ENCODE measurements at places on chromosomes 3 and 15.

DNA sequence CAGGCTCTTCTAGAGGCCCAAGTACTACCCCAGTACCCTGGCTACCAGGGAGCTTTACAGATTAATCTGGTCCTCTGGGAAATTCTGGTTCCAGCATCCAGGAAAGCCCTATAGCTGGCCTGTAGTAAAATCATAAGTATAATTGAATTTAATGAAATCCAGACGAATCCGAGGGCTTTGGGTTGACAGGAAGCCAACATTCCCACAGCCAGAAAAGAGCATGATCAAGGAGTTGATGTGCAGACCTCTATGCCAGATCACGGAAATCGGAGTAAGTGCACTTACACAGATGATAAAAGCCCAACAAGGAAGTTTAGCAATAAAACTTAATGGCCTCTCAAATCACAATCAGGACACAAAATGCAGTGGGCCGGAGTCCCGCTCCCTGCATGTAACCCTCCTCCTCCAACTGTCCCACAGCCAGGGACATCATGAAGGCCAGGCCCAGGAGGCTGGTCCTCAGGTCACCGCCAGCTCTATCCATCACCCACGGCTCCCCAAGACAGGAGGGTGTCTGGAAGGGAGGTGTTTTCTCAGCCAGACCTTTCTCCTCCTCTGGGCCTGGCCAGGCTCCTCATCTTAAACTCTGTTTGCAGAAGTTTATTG, 62.8 kb upstream of the SEC22A start:
- no peak for DNase-seq

- no peak for DNase-seq
Measured at GRCh38 chr3:70064194-70064779, 64.8 kb downstream of the SAMMSON start.

DNA sequence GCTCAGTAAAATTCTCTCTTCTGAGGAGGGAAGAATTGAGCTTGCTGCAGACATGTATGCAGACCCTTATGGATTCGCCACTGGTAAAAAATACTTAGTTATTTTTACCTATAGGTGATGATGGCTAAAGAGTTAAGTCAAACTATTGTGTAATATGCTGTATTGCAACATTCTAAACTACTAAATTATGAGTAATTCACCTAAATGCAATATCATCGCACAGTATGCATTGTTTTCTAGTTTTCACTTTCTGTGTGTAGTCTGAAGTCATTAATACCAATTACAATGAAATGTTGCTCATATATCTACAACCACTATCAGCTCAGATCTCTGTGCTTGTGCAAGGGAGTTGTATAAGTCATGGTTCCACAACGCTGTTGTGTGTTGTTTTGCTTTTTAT, 48.7 kb upstream of the ROBO2 start:
- DNase-seq = no peak

- no peak for DNase-seq
Measured at GRCh38 chr15:74460298-74460697, 662 bp downstream of the UBL7 start.

- DNase-seq = no peak
Measured at GRCh38 chr3:179098388-179099077, 26.9 kb upstream of the ZMAT3 start.

GRCh38 chr15:100020189-100020588, 287.0 kb upstream of the LYSMD4 start:
- DNase-seq = no peak

DNA sequence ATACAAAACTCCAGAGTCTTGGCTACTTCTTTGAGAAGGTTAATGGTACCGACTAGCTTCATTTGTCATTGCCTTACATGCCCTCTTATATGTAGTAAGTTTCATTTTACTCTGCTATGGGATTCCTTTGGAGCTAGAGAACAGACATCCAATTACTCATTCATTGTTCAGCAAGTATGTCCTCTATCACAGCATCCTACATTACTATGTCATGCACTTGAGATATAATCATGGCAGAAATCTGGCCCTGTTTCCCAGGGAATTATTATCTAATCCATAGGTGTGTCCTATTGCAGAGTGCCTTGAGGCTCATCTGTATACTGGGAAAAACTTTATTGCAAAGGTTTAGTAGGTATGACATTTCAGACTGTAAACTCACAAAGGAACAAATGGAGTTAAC, 333.1 kb upstream of the NECTIN3 start:
- no peak for DNase-seq

DNA sequence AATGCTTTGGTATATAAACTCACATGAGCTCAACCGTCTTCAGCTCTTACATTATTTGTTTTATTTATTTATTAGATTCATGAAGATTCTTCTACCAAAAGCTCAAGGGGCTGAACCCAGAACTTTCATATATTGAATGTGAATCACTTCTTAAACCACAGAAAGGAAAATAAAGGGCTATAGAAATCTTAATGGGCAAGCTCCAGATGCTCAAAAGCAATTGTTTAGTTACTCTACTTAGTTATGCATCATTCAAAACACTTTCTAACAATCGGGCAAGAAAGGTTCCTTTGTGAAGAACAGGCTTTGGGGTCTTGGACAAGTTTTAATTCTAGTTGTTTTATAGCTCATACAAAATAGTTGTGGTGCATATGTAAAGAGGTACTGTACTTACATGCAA, 380.2 kb downstream of the TIGIT start:
- no peak for DNase-seq

DNA sequence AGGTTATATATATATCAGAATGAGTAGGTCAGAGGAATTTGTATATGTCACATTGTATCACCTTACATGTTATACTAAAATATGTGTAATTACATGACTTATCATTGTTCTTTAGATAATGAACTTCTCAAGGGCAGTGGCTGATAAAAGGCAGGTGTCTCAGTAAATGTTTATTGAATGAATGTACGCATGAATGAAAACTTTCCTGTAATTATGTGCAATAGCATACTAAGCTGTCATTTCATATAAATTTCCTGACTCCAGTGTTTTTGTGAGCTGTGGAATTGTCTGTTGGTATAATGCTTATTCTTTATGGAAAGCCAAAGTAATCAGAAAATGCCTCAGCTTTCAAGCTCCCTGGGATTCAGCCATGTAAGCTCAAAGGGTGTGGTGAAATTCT, 4.2 kb downstream of the TBC1D23 start:
- no peak for DNase-seq

DNA sequence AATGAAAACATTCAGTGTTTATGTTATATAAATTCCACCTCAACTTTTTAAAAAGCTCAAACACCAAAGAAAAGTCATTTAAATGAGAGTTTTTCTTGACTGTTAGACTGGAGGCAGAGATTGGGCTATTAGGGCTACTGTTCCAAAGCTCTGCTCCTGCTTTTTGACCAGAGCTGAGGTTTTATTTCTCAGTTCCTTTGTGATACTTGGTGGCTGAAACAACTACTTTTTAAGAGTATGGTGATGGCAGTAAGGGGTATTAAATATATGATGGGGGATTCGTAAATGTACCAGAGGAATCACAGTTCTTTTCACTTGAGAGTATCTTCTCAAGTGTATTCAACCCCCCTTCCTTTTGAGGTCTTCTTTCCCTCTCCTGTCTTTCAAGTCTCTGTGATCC, 186.1 kb upstream of the CGNL1 start:
- no peak for DNase-seq

GRCh38 chr3:133799794-133800585, 5.6 kb upstream of the SRPRB start:
- no peak for DNase-seq

DNA sequence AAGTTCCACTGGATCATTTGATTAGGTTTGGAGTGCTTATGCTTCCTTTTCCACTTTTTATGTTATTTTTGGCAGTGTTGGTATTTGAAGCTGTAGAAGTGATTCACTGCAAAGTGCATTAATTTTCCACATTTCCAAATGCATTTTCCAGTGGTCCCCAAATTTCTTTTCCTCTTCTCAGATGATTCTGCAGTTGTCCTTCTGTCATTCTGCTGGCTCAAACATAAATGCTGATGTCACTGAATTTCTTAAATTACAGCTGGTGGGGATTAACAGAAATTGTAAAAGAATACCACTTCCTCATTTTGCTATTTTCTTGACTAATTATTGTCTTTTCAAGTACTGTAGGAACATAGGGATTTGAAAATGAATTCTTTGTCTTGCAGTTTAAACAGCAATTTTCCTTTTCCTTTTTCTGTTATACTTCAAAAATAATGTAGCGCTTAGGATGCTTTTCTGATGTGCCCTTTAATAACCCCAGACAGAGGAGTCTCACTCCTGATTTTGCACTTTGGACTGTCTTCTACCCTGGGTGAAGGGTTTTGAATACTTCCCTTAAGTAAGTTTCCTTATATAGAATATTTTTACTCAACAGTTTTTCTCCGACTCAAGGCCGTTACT, 25.0 kb downstream of the MITF start:
- DNase-seq = no peak

DNA sequence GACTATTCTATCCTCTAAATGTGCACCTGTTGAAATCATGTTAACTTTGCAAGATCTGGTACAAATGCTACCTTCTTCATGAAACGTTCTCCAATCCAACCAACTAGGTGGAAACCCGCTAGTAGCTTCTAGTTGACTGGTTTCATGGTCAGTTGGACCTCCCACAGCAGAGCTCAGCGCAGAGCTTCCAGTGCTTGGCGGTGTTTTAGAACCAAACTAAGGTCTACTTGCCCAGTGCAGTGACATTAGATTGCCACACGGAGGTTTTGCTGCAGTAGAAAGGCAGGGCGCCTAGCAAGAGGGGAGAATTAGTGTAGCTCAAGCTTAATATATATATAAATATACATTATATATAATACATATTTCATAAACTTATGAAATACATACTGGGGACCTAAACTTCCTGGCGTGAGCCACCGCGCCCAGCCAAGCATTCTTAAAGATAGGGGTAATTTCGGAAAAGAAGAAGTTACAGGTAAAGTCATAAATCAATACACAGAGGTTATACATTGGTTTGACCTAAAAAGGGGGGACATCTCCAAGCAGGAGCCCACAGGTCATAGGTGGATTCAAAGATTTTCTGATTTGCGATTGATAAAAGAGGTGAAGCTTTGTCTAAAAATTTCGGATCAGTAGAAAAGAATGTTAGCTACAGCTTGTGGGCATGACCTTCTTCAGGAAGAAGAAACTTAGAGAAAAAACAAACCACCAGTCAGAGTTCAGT, 2.1 kb upstream of the OXSR1 start:
- DNase-seq = no peak

DNA sequence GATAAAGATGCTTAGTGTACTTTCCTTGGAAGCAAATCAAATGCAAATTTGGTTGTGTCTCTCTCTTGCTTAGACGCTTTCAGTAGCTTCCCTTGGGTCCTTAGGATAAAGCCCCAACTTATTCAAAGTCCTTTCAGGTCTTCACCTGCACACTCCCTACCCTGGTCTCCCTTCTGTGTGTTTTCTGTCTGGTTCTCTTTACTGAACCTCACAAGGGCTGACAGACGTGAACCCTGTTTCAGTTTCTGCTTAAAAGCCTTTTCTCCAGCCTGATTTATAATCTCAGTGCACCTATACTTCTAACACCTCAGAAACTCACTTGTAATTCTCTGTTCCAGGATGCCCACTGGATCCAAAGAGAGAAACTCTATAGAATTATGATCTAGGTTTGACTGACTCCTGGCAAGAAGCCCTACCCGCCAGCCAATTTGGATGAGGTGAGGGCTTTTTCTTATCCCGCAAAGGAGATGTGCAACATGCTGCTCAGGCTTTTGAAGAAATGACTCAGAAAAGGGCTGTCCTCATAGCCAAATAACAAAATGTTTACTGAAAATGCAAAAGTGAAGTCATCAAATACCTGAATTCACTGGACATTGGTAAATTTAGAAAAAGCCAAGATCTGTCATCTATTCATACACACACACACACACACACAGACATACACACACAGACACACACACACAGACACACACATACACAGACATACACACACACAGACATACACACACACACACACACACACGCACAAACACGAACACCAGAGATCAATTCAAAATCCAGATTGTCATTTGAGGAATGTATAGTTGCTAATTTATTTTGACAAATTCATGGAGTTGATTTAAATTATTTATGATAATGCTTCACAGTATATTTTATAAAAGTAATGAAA, 102.4 kb upstream of the EOMES start:
- DNase-seq = no peak

- peak; percentile 1 for DNase-seq
Measured at GRCh38 chr3:135895106-135895733, 70.3 kb upstream of the PPP2R3A start.

GRCh38 chr15:27671819-27672437, 427.2 kb downstream of the OCA2 start:
- DNase-seq = no peak

GRCh38 chr15:81825136-81825535, 220.7 kb downstream of the MEX3B start:
- no peak for DNase-seq

GRCh38 chr3:156373095-156373494, 181.8 kb downstream of the SSR3 start:
- no peak for DNase-seq

DNA sequence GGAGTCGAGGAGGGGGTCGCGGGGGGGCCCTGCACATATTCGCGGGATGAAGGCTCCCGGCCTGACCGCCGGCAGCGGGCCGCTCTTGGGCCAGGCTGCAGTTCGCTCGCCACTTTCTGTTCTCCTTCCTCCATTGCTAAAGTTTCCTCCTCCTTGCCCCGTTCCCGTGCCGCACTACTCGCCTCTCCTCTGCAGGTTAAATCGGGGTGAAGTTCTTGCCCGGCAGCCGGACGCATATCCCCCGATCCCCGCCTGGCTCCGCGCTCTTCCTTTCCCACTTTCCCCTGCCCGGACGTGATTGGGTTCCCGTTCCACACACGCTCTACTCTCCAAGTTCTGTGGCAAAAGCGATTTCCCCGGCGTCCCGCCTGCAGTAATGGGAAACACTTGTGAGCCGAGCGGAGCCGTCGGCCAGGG, 556 bp downstream of the CRYBG3 start:
- DNase-seq = no peak

DNA sequence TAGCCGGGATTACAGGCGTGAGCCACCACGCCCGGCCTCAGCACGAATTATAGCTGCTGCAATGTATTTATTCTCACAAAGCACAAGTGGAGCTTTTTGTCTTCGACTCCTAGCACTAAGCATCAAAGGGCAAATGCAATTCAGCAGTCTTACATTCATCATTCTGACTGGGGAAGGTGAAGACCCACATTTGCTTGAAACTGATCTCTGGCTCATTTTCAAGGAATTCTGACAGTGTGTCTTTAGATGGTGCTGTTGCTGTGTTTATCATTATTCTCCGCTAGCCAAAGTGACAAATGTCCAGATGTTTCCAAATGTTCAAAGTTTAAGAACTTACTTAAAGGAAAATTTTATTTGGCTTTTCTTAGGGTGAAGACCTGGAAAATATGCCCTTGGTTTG, 55.9 kb downstream of the SGO1 start:
- DNase-seq = no peak

DNA sequence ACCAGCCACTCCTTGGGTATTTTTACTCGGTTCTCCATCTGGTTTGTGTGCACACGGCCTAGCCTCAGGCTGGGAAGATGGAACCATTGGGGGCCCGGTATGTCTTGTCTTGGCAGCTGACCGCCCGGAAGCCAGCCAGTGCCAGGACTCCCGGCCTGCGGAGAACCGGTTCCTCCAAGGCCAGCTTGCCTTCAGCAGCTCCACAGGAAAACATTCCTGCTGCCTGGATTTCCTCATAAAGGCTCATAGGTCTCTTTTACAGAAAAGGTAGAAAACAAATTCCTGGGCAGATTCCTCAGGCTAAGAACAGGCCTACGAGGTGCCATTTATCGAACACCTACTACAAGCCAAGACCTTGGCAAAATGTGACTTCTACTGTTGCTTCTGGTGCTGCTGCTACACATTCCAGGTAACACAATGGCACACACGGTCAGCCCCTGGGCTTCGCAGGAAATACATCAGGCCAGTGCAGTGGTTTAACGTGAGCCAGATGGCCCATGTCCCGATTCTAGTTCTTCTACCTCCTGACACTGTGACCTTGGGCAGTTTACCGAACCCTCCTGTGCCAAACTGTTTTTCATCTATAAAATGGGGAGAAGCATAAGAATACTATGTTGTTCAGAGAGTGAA, 141.8 kb downstream of the OPA1 start:
- no peak for DNase-seq
